AG08395 (cell line): ENCODE measurements at places on chromosomes 5 and 9.

DNA sequence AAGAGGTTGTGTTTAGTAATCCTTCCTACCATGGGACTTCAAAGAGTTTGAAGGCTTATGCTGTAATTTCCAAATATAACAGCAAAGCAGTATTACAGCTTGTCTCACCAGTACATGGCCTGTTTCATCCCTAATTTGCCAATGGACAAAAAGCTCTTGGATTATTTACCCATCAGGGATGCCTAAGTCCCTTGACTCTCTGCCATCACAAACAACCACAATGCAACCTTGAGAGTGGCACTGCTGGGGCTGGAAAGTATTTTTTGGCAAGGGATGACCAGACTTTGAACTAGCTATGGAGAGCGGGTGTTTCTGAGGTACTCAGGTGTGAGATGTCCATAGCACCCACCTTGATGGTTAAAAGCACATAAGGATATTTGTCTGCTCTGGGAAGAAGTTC lies 9.1 kb downstream of the MAMDC2 start:
- DNase-seq = no peak

DNA sequence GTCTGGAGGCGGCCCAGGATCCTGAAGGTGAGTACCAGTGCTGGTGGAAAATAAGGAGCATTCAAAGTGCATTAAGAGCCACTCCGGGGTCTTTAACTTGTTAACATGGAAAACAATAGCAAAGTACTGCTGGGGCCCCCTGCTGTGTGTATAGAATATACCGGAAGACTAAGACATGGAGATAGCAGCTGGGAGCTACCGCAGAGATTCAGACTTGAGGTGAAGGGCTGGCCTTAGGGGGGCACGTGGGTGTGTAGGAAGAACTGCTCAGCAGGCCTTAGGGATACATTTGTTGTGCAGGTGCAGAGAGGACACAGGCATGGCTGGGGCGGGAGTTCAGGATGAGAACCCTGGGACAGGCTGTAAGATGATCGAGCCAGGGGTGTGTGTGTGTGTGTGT lies 1.2 kb upstream of the DMRT1 start:
- no peak for DNase-seq

DNA sequence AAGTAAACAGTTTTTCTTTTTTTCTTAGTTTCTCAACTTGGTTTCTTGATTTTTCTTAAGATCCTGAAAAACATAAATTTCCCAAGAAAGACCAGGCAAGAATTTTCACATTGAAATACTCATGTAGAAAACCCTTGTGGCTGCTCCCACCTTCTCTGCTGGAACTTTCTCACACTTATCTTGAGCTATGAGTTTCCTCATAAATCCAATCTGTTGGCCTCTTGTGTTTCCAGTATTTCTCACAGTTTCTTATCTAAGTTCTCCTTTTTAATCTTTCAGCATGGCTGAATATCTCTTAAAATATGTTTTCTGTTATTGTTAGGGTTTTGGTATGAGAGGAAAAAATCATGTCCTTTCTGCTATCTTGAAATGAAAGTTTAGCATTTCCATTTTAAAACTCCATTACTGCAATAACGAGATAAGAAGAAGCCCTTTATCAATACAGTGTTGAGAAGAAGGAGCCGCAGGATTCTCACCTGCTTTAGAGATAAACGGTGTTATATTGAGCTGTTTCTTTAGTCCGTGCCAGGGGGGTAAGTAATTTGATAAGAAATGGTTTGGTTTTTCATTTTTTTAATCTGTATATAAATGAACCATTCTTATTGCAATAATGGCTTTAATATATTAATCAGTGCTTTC lies 89.3 kb downstream of the ALDH1A1 start:
- no peak for DNase-seq

DNA sequence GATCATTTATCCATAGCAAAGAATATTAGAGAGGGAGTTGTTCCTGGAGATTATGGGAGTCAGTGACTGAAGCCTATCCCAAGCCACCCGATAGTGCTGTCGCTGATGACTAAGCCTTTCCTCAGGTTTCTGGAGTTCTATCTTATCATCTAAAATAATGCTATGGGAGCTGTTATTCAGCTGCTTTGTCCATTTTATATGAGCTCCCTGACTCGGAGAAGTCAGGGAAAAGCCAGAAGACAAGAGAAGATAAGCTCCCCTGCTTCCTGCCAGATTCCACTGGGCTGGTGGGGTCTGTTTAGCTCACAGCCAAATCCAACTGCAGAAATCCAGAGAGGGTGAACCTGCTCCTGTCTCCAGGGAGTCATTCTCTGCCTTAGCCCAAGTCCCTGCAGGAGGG lies 148.2 kb downstream of the DROSHA start:
- no peak for DNase-seq

DNA sequence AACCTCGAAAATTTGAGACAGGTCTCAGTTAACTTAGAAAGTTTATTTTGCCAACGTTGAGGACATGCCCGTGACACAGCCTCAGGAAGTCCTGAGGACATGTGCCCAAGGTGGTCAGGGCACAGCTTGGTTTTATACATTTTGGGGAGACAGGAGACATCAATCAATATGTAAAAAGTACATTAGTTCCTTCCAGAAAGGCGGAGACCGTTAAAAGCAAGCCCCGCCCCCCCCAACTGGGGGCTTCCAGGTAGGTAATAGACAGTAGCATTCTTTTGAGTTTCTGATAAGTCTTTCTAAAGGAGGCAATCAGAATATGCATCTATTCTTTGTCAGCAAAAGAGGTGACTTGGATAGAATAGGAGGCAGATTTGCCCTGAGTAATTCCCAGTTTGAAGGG lies 599 bp upstream of the MOCS2 start:
- DNase-seq = no peak

DNA sequence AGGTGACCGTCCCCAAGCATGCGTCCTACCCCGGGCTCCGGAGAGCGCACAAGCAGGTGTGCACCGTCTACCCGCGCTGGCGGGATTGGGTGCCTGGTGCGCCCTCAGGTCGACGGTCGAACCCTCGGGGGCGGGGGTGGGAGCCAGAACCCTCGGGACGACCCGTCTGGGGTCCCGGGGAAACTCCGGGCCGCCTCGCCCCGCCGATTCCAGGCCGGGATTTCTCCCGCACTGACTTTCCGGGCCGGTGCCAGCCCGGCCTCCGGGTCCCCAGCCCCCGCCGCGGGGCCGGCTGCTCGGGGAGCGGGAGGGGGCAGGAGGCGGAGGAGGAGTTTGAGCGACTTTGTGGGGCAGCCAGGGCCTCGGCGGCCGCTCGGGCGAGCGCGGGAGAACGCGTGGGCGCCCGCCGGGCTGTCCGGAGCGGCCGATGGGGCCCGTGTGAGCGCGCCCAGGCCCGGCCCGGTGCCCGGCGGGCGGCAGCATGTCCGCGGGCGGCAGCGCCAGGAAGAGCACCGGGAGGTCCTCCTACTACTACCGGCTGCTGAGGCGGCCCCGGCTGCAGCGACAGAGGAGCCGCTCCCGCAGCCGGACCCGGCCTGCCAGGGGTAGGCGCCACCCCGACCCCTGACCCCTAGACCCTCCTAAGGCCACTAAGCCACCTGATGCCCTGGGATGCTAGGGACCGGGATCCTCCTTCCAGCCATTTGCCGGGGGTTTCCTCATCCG lies at the start of gene DAB2IP:
Gene DAB2IP (plus strand): TSS at position 340 of the 726 bp plus-strand sequence. CDS start 142 bp downstream, at position 482.
- peak; percentile 35 for DNase-seq

- DNase-seq = no peak
These were observed 168.3 kb upstream of the OTULINL start for GRCh38 chr5:14413331-14413750.

DNA sequence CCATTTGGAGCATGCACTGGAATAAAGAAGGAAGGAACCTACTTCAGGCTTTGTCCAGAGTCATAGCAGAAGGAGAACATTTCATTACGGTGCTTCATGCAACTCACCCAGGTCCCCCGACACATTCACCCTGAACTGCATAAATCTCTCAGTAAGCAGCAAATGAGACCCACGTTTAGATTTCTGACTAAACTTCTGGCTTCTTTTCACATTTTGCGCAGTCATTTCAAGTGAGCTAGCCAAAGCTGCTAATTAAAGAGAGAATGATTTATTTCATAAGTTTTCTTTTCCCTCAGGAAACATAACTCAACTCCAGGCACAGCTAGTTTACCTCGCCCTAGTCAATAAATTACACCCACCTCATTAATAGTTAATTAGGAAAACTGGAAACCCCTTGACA lies 88.6 kb upstream of the GAS1 start:
- peak; percentile 62 for DNase-seq

- peak; percentile 94 for DNase-seq
These were observed 71.2 kb downstream of the ARRDC3 start for GRCh38 chr5:91311697-91312501.

DNA sequence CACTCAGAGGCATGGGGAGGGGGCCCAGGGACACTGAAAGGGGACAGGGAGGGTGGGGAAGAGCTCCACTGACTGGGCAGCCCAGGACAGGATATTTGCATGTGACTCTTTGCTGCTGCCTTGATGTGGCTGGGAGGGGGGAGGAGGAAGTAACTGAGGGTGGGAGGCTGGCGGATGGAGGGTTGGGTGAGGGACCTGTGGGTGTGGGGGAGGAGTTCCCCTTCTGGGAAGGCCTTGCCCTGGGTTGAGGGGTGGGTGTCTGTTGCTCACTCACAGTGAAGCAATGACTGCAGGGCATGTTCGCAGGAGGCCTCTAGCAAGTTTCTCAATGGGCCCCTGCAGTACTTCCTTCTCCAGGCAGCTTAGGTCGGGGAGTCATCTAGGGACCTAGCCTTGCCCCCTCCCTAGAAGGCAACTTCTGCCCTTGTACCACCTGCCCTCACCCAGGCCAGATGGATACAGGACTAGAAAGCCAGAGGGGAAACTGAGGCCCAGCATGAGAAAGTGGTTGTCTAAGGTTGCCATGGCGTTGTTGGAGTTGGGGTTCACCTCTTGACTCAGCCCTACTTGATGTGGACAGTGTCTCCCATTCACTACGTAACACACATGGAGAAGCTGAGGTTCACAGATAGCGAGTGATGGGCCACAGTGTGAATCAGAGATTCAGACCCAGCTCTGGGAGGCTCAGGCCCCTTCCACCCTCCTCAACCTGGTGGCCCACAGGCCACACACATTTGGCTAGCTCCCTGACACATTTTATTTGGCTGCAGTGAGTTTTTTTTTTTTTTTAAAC lies 3.0 kb downstream of the GRK6 start:
- no peak for DNase-seq

GRCh38 chr5:111755942-111756381 lies 1.0 kb downstream of the NREP start:
- peak; percentile 59 for DNase-seq

DNA sequence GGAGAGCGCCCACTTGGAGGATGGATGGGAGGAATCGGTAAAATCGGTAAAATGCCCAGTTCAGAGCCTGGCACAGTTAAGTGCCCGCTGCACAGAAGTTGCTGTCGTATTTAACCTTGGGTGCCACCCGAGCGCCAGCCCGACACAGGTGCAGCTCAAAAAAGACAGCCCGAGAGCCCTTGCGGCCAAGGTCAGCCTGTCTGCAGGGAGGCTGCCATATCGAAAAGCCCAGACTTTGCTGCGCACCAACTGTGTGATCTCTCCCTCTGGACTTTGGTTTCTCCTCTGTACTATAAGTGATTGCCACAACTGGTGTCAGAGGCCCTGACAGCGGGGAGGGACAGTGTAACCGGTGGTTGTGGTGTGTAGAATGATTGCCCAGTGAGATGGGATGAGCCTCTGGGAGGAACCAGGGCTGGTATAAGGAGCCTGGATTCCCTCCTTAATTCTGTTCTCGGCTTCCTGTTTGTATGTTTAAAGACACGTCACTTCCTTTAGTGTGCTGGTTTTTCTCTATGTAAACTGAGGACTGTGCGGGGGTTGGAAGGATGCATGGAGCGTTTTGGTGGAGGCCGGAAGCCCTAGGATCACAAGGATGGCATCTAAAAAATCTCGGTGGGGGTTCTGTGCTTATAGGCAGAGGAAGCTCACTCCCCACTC lies 792 bp downstream of the NTMT1 start:
- peak; percentile 64 for DNase-seq

DNA sequence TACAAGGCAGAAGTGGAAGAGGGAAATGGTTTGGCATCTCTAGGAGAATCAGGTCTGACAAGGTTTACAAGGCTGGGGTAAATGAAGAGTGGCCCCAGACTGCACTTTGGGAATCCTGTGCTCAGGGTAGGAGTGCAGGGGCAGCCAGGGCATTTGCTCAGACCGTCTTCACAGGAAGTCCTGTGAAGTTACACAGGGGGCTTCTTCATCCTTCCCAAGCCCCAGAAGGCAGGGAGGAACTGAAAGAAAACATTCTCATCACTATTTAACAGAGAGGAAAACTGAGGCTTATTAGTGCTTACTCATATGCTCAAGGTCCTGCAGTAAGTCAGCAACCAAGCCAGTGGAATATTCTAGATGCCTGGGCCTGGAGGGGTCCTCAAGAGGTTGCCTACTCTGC lies 80.7 kb downstream of the NRG2 start:
- no peak for DNase-seq
